ENCODE measurements at places on chromosomes 2 and 18.

DNA sequence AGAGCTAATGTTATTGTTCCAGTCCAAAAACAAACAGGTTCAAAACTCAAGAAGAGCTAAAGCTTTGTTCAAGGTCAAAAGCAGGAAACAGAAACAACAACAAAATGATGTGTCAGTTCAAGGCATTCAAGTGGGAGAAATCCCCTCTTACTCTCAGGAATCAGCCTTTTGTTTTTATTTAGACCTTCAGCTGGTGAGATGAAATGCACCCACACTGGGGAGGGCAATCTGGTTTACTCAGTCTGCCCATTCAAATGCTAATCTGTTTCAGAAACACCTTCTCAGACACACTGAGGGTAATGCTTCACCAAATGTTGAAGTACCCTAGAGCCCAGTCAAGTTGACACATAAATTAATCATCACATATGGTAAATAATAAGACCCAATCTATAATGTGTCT lies 150.6 kb downstream of the TMX3 start:
- no peak for DNase-seq

- DNase-seq: no peak
These were observed 515.5 kb upstream of the CHAC2 start for GRCh38 chr2:53252115-53252514.

DNA sequence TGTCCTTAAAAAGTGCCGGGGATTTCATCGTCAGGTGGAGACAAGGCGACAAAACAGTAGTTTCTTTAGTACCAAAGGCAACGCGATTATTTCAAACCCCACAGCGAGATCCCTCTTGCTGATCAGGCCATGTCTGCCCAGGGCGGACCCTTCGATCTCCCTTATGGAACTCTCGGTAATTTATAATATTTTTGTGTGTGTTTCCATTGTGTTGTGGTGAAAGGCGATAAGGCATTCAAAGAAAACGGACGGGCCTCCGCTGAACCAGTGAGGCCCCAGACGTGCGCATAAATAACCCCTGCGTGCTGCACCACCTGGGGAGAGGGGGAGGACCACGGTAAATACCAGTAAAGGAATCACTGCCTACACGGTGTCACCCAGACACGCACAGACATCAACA lies 1.4 kb upstream of the GAD1 start:
- DNase-seq: no peak

DNA sequence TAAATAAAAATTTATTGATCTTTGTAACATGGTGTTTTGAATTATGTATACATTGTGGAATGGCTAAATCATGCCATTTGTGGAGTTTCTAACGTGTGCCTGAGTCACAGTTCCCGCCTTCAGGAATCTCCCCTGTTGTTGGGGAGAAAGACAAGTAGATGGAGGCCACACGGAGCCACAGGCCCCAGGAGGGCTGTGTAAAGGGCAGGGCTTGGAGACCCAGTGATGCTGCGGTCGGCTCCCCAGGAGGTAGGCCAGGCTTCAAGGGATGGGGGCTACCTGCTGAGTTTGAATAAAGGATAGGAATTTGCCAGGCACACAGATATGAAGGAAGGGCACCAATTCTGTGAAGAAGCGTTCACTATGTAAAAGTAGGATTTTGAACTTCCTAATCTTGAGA lies 257.1 kb downstream of the GBX2 start:
- DNase-seq: no peak

DNA sequence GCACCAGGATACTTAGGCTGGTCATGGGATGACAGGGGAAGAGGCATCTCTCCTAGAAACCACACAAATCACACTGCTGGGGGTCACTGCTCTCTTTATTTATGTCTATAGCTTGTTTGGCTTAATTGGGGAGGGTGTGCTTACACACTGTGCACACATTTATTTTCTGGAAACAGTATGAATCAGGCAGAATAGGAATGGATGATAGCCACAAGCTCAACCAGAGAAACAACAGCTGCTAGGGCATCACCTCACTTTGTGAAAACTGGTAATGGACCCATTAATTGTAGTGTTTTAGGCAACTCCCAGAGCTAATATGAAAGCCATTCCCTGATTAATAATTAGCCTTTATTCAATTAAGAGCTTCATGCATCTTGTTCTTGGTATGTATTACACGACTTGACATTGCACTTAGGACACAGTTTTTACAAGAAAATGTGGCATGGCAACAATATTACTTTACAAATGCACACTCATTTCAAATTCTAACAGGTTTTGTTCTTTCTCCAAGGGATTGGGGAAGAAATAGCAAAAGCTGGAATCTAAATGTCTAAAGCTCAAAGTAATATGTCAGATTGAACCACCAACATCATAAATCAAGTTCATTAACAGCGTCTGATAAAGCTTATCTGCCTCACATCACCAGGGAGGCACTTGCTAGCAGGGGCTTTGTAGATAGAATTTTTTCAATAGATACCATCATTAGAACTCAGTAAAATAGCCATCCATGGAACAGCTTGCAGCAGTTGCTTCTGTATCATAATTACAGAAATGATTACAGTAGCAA lies 361.9 kb upstream of the FSHR start:
- no peak for DNase-seq

- DNase-seq: no peak
These were observed 512.8 kb upstream of the SLC8A1 start for GRCh38 chr2:40964509-40965250.

GRCh38 chr18:43650426-43650825 lies 373.1 kb upstream of the SYT4 start:
- DNase-seq: no peak

DNA sequence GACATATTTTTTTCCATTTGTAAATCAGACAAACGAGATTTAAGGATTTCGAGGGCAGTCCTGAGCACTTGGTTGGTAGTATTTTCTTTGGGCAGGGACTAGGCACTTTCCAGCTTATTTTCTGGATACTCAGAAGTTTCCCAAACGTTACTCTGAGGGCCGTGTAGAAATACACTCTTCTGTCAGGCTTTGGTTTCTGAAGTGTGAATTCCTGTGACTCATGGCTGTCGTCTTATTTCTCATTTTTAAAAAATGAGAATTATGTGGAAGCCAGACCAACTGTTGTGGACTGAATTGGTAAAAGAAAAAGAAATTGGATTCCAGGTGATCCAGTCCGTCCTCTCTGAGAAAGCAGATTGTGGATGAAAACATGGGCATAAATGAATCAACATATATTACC lies 658.6 kb upstream of the FANCL start:
- no peak for DNase-seq

GRCh38 chr2:49616800-49617199 lies 462.5 kb upstream of the FSHR start:
- no peak for DNase-seq

GRCh38 chr18:939166-939565 lies 34.5 kb downstream of the ADCYAP1 start:
- no peak for DNase-seq

DNA sequence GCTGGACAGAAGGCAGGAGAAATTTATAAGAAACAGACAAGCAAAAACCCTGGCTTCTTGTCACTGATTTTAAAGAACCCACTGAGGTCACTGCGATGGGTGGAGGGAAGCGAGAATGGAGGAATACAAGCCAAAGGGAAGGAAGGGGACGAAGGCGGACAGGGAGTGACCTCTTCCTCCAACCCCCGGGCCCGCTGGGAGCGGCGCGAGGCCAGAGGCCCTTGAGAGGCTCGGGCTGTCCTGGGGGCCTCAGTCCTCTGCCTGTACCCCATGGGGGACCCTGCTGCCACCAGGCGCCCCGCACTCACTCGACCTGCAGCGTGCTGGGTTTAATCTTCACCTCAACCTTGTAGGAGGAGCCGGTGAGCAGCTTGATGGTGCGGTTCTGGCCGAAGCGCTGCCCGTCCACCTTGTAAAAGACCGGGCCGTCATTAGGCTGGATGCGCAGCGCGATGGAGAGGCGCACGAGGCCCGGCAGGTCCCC lies 793 bp downstream of the CNRIP1 start:
- peak; percentile 46 for DNase-seq

- DNase-seq: no peak
These were observed 80.4 kb downstream of the ARHGEF4 start for GRCh38 chr2:130917006-130917688.

DNA sequence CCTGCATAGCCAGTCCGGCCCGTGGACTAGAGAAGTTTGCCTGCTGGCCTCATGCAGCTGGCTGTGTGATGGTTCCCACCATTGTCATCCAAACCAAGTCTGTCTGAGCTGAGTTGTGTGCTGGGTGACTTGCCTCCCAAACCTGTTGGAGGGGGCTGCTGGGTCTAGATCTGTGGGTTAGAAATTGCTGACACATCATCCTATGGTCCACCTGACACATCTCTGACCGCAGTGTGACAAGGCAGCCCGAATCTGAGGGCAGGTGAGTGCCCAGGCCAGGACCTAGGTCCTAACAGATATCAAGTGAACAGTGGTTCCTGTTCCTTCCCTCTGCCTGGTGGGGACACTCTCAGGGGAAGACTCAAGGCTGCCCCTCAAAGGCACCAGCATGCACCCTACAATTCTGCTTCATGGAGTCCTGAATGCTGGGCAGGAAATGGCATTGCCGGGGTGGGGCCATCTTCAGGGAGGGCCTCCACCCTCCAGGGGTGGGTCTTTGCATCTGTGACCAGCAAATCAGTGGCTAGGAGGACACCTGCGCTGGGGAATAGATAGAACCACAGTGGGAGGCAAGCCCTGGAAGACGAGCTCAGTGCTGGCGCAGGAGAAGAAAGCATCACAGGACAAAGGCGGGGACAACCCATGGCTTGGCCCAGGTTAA lies 117.9 kb upstream of the ID2 start:
- peak; percentile 20 for DNase-seq

GRCh38 chr2:101109451-101110118 lies 41.6 kb downstream of the TBC1D8 start:
- DNase-seq: no peak

DNA sequence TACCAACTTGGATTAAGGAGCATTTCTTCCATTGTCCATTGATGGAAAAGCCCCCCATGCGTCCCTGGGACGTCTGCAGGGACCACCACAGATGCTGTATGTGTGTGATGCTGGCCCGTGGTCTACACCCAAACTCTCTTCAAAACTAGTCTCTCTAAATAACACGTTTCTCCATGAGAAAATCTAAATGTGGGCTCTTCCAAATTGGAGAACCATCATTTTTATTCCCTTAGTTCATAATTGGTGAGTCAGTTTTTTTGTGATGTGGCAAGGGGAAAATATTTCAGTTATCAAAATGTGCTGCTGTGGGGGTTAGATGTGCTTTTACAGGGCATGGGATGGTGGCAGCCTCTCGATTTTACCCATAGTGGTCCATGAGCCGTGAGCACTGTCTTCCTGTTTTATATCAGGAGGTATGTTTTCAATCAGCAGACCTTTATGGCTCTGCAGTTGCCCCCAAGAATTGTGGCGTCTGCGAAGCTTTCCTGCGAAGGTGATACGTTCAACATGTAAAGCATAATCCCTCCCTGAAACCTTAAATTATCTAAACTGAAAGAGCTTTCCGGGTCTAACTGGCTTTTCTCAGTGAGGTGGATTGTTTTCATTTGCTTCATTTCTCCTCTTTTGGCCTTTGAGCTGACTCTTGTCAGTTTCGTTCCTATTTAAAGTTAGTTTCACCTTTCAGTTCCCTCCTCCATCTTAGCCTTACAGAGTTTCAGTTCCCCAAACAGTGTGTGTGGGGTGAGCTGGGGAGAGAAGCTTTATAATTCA lies 78.4 kb downstream of the SETBP1 start:
- no peak for DNase-seq

GRCh38 chr2:74080346-74080745 lies 67.4 kb downstream of the BOLA3 start:
- DNase-seq: no peak

DNA sequence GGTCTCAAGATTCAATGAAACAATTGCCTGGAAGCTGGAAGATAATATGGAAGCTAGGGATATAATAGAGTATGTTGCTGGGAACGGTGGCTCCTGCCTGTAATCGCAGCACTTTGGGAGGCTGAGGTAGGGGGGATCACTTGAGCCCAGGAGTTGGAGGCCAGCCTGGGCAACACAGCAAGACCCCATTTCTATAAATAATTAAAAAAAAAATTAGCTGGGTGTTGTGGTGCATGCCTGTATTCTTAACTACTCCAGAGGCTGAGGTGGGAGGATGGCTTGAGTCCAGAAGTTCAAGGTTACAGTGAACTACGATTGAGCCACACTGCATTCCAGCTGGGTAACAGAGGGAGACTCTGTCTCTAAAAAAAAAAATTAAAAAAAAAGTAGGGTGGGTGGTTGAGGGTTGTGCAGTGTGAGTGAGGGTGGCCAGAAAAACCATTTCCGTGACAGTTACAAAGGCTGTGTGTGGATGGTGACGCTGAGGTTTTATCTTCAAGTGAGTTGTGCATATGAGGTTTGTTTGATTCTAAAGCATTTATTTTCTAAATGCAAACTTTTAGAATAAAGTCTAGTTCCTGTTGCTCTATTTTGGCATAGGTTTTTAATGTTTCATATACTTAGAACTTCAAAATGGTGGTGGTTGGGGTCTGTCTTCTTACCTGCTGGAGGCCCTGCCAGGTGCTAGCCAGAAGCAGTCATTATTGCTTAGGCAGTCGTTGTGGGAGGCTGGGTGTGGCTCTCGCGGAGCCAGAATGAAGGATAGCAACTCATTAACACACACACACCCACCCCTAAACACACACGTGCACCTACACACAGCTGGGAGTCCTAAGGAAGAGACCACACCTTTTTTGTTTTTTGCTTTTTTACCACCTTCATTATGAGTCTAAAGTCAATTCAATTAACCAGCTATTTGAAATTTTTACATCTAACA lies 4.7 kb upstream of the IL1R2 start:
- DNase-seq: no peak

GRCh38 chr2:57760381-57760801 lies 286.2 kb upstream of the VRK2 start:
- DNase-seq: no peak

- no peak for DNase-seq
These were observed 184.5 kb downstream of the BCL2 start for GRCh38 chr18:63135101-63135500.

DNA sequence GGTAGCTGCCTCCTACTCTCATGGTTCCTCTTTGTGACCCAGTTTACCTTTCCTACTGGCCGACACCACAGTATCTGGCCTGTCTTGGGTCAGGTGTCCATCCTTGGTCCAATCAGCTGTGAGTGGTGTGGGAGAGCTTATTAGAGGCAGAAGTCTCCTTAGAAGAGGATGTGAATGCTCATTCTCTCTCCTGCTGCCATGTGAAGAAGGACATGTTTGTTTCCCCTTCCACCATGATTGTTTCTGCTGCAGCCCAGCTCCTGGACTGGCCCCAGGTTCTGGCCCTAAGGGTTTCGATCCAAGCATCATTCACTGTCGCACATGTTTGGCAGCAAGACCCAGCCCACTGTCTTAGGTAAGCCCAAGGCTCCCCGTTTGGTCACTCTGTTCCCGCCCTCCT lies 55.3 kb upstream of the TGIF1 start:
- no peak for DNase-seq

GRCh38 chr2:172931256-172931894 lies 144.3 kb upstream of the MAP3K20 start:
- no peak for DNase-seq

GRCh38 chr2:226199555-226199954 lies 600.1 kb downstream of the IRS1 start:
- DNase-seq: no peak

DNA sequence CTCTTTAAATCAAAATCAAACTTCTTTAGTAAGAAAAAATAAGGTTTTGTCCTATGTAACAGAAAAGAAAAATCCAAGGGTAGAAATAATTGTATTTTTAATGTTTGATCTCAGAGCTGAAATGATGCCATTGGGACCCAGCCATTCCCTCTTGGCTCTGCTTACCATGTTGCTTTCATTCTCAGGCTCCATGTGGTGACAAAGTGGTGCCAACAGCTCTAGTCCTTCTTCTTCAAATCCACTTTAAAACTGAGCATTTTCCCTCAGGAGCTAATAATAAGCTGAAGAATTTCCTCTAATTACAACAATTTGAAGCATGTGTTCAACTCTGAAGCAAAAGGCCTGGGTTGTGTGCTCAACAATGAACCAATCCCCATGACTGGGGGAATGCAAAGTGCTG lies 327.9 kb downstream of the EN1 start:
- no peak for DNase-seq
